ENCODE measurements at places on chromosomes 1 and 21.

- DNase-seq, result no peak
Observed at GRCh38 chr1:13730751-13731482, 30.9 kb downstream of the PRDM2 start.

- no peak for DNase-seq
Observed at GRCh38 chr1:222994511-222995235, 148.4 kb downstream of the TLR5 start.

DNA sequence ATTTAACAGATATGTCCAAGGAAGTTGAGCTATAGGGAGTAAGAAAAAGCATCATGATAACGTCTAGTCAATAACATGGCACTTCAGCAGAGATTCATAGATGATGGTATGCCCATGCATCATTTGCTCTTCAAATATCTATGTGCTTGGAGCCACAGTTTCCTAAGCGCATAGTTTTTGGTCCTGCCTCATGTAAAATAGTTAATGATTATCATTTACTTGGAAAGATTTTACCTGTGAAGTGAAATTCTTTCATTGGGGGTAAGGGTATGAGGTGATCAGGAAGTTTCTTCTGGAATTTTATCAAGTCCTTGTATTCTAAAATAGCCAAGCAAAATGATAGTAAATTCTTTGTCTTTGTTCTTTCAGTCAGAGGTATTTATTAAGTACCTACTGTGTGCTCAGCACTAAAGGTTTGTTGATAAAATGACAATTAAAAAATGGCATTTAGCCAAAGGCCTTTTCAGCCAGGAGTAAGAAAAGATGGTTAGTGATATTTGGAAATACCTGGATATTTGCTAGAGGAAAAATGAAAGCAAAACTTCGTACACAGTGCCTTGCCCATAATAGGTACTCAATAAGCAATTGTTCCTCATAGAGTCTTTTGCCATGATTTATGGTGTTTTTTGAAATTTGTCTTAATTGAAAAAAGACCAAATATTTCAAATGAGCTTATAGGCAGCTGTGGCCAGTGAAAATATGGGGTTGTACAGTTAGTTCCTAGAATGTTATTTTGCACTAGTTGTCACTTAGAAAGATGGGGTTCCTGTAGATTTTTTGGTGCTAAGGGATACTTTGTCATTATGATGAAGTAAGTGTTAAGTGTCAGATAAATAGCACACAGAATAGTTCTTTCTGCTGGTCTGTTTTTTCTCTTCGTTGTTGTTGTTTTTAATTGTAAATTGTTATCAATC is 13.1 kb downstream of the PDIK1L start:
- no peak for DNase-seq

- no peak for DNase-seq
Observed at GRCh38 chr21:36524477-36524876, 44.6 kb upstream of the CLDN14 start.

DNA sequence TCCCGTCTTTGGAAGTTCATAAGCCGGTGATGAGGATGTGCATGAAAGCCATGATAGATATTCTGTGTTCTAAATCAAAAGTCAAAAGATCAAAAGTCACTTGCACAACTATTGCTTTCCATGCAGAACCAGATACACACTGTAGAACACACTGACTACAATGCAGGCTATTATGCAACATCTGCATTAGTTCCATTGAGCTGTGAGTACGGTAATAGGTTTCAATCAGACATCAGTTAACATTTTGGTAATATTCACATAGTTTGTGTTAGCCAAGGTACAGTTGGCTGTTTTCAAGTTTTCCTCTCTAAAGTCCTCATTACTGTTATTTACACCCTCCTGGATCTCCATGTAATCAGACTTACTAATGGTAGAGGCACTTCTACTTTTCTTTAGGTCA is 3.1 kb downstream of the KCNA2 start:
- DNase-seq, result no peak

DNA sequence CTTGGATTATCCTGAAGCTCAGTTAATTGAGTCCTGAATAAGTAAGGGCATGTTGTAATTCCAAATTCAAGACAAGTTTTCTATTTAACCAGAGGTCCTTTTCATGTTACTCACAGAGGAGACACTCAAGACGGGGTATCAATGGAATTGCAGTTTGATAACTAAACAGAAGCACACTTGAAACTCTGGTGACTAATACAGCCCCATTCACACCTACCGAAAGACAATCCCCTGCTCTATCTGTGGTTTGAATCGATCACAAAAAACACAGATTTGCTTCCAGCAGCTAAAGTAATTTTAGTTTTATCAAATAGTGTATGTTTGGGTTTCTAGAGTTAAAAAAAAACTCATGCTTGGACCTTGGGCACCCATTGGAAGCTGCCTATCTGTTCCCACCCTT is 60.4 kb downstream of the TEX35 start:
- no peak for DNase-seq

- DNase-seq, result no peak
Observed at GRCh38 chr1:57887964-57888491, 464.2 kb upstream of the DAB1 start.

DNA sequence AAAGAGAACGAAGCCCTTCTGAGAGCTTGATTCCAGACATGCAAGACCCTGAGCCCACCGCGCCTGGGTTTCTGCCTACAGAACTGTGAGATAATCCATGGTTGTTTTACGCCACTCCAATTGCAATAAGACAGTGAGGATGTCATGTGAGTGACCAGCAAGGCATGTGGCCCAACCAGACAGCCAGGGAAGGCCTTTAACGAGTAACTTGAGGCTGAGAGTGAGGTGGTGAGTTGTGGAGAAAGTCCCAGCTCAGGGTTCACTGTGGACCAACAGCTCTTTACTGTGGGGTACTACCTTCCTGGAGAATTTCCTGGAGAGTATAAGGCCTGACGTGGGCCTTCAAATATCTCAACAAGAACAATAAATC is 153.9 kb downstream of the ETS2 start:
- no peak for DNase-seq

DNA sequence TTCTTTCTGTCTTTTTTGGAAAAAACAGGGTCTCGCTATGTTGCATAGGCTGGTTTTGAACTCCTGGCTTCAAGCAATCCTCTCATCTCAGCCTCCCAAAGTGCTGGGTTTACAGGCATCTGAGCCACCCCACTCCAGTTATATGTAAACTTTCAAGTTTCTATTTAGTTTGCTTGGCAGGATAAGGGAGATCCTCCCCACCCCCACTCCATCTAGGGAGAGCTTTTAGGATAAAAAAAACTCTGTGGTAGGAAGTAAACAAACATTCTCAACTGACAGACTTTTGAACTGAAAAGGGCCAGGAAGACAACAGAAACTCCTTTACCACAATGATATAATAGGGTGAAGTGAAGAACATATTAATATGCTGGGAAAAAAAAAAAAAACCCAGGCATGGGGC is 41.0 kb upstream of the ZNF326 start:
- DNase-seq, result no peak

GRCh38 chr1:64960731-64961130 is 5.6 kb downstream of the JAK1 start:
- DNase-seq, result no peak

DNA sequence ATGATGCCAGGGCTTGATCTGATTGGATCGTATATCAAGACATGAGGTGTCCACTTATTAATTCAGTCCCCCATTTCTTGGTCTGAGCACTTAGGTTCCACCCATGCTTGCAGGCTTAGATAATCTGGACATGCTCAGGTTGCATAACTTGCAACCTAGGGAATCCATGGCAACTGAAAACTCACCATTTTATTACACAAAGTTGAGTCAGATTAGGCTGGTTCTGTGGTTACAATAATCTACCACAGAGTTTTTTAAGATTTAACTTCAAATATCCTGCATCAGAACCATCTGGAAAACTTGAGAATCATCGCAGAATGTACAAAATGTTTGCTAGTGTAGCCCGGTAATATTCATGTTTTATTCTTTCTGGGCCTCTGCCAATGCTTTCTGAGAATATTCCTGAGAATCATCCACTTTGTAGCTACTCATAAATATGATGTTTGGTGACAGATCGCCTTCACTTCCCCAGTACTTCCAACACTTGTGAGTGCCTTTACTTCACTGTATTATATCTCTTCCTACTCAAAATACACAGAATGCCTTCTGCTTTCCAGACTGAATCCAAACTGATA is 707.2 kb upstream of the ADAMTS5 start:
- DNase-seq, result no peak

GRCh38 chr1:173506437-173506836 is 29.3 kb downstream of the PRDX6 start:
- no peak for DNase-seq

GRCh38 chr1:98749152-98749756 is 87.7 kb downstream of the SNX7 start:
- no peak for DNase-seq

DNA sequence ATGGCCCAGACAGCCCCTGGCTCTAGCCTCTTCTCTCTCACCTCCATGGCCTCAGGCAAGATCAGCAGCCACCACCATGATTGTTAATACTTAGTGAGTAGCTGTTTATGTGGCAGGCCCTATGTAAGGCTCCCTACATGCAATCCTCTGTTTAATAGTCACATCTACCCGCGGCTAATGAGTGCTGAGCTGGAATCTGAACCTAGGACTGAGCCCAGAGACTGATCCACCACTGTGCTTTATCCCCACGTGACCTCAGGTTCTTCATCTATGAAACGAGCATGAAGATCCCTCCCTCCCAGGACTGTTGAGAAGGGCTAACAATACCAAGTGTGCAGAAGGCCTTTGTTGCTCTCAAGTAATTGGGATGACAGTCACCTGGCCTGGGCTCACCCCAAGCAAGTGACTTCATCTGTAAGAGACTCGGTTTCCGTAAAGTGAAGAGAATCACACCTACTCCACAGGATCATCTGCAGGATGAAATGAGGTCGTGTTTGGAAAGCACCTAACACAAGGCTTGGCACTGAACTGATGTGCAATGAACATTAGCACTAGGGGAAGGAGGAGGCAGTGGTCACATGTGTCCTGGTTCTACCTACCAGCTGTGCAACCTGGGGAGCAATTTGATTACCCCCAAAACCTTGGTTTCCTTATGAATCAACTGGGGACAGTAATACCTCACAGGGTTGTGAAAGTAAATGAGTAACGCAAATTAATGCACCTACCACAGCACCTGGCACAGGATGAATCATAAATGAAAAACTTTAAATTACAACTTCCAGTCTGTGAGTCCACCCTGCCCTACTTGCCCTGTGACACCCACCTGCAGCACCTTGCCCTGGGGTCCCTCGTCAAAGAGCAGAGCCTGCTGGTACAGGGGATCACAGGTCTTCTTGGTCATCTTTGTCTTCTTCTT is 37.2 kb downstream of the RIMS3 start:
- DNase-seq, result no peak

GRCh38 chr21:16492892-16493291 is 763.1 kb downstream of the USP25 start:
- no peak for DNase-seq

DNA sequence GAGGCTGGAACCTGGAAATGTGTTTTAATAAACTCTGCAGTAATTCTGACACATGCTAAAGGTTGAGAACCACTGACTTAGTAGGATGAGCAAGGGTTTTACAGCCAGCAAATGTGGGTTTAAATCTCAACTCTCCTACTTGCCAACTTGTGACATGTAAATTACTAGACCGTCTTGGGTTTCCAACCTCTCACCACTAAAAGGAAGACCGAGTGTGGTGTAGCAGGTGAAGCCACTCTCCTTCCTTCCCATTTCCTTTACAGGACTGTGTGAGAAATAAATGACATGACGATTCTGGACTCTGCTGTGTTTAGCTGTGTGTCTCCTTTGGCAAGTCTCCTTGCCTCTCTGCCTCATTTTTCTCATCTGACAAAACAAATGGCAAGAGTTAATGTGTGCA is 49.5 kb upstream of the DNAJC6 start:
- DNase-seq, result no peak

DNA sequence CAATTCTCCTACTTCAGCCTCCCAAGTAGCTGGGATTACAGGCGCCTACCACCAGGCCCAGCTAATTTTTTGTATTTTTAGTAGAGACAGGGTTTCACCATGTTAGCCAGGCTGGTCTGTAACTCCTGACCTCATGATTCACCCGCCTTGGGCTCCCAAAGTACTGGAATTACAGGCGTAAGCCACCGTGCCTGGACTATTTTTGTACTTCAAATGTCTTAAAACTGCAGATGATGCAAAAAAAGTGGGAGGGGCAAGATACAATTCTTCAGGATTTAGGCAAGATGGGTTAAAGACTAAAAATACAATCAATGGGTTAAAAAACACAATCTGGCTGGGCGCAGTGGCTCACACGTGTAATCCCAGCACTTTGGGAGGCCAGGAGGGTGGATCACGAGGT is 4.7 kb downstream of the SCAF4 start:
- no peak for DNase-seq

DNA sequence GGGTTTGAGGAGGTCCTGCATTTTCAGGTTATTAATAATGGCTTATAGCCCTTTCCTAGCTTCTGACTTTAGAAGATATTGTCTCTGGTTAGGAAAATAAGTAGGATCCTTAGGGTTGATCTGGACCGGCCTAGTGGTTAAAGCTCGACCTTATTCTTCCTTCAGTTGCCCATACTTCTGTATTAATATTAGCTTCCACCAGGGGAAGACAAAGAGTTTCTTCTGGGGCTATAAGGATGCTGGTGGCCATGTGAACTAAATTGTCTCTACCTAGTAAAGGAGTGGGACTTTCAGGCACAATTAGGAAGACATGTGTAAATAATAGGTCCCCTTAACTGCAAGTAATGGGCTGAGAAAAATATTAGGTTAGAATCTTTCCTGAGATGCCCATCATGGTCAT is 20.6 kb upstream of the FCGR2A start:
- DNase-seq, result no peak

DNA sequence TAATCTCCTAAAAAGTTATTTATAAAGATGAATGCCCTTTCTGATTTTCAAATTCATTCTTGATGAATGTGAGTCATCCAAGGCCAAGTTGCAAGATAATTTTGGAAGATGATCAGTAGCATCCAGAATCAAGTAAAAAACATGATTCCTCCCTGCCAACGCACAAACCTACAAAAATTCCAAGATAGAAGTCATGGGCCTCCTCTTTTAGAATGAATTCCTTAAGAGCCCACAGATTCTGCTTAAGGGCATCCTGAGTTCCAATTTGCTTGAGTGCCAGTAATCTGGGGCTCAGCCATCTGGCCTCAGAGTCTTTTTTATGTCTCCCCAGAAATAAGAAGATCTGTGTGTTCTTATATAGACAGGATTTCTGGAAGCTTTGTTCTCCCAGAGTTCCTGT is 23.2 kb upstream of the SPATA6 start:
- no peak for DNase-seq

DNA sequence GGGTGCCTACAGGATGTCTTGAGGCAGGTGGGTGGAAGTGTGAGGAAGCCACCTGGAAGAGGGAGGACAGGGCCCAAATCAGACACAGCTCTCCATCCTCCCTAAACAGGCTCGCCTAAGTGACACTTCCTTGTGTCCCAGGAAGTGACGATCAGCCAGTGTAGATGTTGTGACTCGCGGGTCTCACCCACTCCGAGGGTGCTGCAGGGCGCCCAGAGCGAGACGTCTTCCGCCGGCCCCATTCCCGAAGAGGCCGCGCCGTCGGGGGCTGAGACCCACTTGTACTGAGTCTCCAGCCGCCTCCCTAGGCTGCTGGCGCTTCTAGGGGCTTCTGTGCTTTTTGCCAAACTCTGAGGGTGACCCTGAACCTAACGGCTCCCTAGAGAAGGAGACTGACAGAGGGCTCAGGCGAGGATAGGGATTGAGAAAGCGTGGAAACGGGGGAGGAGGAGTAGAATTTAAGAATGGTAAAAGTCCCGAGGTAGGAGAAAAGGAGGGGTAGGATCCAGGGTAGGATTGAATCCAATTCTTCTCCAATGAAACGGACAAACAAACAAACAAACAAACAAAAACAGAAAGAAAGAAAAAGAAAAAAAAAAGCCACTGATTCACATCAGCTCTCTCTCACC is 543 bp upstream of the MARK1 start:
- no peak for DNase-seq

Data from iPS DF 6.9 (cell line).